NCI-H187 (cell line): ENCODE measurements at places on chromosomes 16 and 17.
A peak's percentile ranks its signal among the peaks of the same experiment; 100 is the strongest.

- peak; percentile 25 for DNase-seq
Measured at GRCh38 chr17:33725675-33726271, 432.7 kb upstream of the ASIC2 start.

- no peak for DNase-seq
Measured at GRCh38 chr17:9151091-9151490, 129.8 kb downstream of the NTN1 start.

DNA sequence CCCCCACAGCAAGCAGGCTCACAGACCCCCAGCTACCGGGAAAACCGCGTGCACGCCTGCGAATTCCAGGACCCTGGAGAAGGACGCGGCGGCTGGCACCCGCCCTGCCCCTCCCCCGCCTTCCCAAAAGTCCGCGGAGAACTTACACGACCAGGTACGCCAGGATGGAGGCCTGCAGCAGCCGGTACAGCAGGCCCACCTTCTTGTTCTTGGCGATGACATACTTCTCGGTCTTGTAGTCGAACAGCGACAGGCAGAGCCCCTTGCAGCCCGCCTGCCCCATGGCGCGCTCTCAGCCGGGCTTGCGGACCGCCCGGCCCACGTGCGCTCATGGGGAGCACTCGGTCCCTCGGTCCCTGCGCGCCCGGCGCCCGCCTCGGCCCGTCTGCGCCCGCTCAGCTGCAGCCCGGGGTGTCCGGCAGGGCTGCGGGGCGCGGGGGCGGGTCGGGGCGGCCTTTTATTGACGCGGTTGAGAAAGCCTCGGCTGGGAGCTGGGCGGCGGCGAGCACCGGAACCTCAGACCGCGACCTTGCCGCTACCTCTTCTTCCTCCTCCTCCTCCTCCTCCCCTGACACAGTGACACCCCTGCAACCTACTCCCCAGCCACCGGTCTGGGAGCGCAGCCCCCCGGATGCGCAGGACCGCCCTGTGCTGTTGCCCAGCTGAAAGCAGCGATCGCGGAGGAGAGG, at the start of gene P2RX5:
Gene P2RX5, minus strand, starts transcription at position 433 of the 689 bp plus-strand sequence. Its CDS starts 150 bp downstream, at position 283.
- DNase-seq: no peak

DNA sequence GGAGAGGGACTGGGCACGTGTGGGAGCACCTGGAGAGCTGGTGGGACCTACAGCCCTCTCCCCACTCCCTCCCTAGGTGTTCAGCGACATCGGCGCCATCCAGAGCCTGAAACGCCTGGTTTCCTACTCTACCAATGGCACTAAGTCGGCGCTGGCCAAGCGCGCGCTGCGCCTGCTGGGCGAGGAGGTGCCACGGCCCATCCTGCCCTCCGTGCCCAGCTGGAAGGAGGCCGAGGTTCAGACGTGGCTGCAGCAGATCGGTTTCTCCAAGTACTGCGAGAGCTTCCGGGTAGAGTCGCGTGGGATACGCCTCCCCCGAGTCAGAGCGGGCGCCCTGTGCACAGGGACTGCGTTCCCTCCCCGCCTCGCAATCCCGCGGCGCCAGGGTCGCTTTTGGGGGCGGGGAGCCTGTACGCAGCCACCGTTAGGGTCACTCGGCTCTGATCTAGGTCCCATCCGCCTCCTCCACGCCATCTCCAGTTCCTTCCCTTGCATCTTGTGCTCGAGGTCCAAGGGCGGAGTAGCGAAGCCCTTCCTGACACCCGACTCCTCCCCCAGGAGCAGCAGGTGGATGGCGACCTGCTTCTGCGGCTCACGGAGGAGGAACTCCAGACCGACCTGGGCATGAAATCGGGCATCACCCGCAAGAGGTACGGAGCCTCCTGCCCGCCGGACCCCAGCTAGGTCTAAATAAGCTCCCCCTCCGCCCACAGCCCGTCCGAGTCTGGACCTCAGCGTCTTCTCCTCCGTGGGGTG, 13.0 kb downstream of the SARM1 start:
- DNase-seq: peak; percentile 85

DNA sequence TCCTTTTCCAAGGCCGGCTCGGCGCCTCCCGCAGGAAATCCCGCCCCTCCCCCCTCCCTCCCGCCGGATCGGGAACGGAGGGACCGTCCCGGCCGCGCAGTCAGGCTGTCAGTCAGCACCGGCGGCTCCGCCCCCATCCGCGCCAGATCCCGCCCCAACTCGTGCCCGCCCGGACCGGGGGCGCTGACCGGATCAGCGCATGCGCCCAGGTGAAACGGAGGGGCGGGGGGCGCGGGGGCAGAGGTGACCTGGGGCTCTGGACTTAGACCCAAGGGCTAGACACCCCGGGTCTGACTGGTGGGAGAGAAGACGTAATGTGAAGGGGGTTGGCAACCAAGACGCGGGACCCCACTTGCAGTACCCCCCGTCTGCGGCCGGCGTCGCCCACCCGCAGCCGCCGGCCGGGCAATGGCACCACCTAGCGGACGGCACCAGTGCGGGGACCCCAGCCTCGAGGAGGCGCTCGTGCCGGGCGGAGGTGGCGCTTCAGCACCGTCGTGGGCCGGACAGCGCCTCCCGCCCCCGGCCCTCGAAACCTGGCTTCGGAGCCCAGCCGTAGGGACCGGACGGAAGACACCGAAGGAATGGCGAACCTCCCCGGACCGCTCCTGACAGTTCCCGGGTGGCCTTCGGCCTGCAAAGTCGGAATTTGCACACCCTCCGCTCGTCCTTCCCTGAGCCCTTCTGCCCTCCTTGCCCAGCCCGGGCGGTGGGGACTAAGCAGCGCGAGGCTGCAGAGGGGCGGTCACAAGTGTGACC, at the start of gene CASKIN2:
Gene CASKIN2, minus strand, starts transcription at position 42 of the 759 bp plus-strand sequence. CDS start 1,733 bp downstream, outside the sequence.
- peak; percentile 92 for DNase-seq

- no peak for DNase-seq
Measured at GRCh38 chr17:2093349-2093748, 38.4 kb downstream of the HIC1 start.

DNA sequence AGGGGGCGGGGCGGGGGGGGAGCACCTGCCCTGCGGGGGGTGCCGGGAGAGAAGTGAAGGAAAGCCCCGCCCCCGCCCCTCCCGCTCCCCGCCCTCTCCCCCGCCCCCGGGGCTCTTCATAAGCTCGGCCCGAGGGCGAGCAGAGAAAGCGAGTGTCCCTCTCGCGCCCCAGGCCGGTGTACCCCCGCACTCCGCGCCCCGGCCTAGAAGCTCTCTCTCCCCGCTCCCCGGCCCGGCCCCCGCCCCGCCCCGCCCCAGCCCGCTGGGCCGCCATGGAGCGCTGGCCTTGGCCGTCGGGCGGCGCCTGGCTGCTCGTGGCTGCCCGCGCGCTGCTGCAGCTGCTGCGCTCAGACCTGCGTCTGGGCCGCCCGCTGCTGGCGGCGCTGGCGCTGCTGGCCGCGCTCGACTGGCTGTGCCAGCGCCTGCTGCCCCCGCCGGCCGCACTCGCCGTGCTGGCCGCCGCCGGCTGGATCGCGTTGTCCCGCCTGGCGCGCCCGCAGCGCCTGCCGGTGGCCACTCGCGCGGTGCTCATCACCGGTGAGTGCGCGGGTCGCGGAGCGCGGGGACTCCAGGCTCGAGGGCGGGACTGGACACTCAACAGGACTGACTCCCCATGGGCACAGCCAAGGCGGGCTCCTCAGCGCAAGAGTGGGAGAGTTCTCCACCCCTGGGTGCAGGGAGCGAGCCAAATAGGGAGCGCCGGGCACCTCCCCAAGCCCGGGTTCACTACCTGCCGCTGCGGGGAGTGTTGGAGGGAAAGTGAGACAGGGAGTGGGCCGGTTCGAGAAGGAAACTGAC, at the start of gene HSD11B2:
Gene HSD11B2, plus strand, starts transcription at position 145 of the 798 bp plus-strand sequence. Its CDS starts 128 bp downstream, at position 273.
- peak; percentile 62 for DNase-seq

- DNase-seq: no peak
Measured at GRCh38 chr16:89417352-89417751, 73.0 kb downstream of the ANKRD11 start.

- no peak for DNase-seq
Measured at GRCh38 chr17:58913971-58914769, 158.5 kb downstream of the PPM1E start.

DNA sequence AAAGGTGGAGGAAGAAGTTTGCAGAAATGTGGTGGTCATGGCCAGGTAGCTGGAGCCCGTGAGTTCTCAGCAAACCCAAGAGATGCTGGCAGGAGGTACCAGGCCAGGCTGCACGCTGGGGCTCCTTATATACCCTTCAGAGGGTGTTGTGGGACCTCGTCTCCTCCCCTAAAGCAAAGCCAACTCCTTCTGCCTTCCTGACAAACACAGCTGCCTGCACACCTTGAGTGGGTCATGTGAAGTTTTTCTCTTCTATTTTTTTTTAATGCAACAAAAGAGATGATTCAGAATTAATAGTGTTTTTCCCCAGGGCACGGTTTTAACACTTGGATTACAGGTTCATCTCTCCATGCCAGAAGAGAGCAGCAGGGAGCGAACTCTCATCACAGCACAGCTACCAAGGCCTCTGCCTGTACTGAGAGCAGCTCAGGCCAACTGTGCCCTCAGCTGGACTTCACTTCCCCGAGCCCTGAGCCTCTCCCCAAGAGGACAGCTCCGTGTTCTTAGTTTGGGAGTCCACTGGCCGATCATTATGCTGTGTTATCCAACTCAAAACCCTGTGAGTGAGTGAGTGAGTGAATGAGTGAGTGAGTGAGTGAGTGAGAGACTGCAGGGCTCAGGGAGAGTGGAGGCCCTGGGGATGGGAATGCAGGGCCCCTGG, at the start of gene KRT15:
Gene KRT15, minus strand, starts transcription at position 102 of the 661 bp plus-strand sequence. Its CDS starts 63 bp downstream, at position 39.
- DNase-seq: no peak

GRCh38 chr17:36524428-36524876, 10.2 kb downstream of the MYO19 start:
- no peak for DNase-seq

- no peak for DNase-seq
Measured at GRCh38 chr17:63487014-63487339, 10.1 kb downstream of the ACE start.

- no peak for DNase-seq
Measured at GRCh38 chr16:12119562-12119961, 143.0 kb downstream of the SNX29 start.
